ENCODE measurements at places on chromosomes 1 and 21.

DNA sequence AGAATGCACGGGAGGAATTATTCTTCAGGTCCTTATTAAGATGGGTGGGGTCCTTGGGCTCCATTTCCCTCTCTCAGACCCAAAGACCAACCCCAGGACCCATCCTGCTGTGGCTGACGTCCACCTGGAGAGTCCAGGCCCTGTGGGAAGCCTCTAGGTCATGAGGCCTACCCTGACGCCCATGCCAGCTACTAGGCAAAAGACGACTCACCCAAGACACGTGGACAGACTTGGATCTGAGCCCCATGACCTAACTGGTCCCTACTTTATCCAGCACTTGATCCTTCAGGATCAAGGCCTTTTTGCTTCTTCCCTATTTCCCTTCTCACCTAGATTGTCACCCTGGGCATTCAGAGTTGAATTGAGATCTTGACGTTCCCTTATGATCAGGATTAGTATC is 56.0 kb upstream of the CASZ1 start:
- DNase-seq, result no peak

DNA sequence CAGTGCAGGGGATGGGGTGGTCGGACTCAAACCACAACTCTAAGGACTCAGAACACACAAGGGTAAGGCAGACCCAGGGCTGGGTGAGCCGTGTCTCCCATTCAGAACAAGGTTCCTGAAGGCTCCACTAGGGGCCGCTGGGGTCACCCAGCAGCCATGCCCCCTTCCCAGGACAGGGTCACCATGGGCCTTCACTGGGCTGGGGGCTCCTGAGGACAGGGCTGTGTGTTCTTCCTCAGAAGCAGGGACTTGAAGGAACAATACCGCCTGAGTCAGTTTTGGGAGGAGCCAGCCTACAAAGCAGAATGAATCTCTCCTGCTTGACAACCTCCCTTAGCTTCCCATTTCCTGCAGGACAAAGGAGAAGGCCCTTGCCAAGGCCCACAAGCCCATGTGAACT is 15.4 kb downstream of the RIMS3 start:
- peak; percentile 31 for DNase-seq

DNA sequence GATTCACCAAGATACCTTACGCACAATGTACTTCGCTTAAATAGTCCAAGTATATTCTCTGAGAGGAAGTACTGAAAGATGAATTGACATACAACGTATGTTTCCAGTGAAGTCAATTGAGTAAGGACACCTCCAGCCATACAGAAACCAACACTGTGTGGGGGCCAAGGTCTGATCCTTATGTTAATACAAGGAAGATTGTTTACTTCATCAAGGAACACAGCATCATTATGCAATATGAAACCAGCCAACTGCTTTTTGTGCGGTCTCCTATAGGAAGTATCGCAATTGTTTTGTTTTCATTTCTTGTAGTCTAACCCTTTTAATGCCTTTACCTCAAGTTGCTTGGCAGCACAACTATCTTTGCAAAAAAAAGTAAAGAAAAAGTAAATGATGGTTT is 28.2 kb upstream of the TEKT2 start:
- DNase-seq, result no peak

- no peak for DNase-seq
Observed at GRCh38 chr1:178945763-178946266, 74.9 kb upstream of the ANGPTL1 start.

DNA sequence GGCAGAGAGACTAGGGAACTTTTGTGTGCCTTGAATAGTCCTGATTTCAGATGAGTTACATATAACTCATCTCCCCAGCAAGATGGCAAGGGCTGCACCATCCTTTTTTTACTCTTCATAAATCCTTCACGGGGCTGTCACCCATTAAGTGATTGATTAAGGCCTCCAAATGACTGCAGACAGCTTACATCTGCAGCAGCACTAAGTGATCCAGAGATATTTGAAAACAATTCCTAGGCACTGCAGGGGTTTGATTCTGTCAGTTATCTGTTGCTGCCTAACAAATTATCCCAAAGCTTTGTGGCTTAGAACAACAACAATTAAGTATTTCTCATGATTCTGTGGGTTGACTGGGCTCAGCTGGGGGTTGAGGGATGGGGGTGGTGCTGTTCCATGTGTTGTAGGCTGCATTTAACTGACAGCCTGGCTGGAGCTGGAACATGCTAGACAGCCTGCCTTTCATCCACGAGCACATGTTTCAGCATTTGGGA is 19.3 kb downstream of the TEX38 start:
- DNase-seq, result no peak

- DNase-seq, result no peak
Observed at GRCh38 chr1:61123326-61123725, 41.0 kb downstream of the NFIA start.

DNA sequence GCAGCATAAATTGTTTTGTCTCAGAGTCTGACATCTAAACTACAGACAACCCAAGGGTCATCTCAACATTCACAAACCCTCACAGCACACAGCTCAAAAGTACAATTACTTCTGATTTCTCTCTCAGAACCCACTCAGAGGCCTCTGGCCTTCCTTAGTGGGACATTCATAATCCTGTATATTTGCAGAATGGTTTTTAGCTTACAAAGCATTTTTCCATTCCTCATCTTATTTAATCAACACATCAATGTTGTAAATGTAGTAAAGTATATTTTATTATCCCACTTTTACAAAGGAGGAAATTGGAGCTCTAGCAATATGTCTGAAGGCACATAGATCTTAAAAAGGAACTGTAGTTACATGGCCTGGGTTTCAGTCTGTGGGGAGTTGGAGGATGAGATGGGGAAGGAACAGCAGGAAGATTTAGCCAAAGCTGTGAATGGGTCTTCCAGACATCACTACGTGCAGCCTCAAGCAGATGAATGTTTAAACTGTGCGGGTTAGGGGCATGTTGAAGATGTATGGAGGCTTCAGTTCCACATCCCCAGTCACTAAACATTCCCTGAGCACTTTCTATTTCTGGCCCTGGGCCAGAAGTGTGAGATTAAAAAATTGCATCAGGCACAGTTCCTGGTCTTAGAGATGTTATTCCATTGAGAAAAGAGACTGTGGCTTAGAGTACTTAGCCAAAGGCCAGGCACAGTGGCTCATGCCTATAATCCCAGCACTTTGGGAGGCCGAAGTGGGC is 13.3 kb downstream of the AKNAD1 start:
- DNase-seq, result no peak

DNA sequence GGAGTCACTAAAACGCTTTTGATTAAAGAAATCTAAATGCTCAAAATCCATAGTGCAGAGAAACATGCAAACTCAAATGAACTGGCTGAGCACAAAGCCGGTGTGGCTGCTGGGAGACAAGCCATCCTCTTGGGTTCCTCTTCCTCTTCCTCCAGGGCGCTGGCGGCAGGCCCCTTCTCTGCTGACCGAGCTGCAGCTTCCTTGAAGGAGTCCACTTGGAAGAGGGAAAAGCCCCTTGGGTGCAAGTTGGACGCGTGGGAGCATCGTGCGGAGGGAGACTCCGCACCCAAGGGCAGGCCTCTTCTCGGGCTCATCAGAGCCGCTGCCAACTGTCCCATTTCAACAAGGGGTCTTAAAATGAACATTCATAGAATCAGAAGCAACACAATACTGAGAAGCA is 7.9 kb downstream of the CCNL2 start:
- DNase-seq, result no peak

- no peak for DNase-seq
Observed at GRCh38 chr21:21673959-21674358, 675.8 kb downstream of the NCAM2 start.

- DNase-seq, result no peak
Observed at GRCh38 chr1:102472520-102472919, 475.8 kb upstream of the OLFM3 start.

GRCh38 chr1:12384836-12385456 is 155.1 kb downstream of the VPS13D start:
- DNase-seq, result no peak

Data from germinal center (tissue), 1 donor.